Smooth muscle cell of the pulmonary artery (primary cell): ENCODE measurements at places on chromosomes 2 and 18. TPM values are rescaled to one million over a fixed set of nuclear protein-coding genes. Genes with fewer than 3 reads are reported as not detected.

The LRRC30 gene
- not detected in 2 replicates for total RNA-seq

The USP37 gene
- 9.5 and 10.2 TPM in 2 replicates for total RNA-seq

The GALR1 gene
- not detected in 2 replicates for total RNA-seq

The GALNT14 gene
- total RNA-seq, result 0.52 and 5.3 TPM in 2 replicates

The CIB4 gene
- not detected in 2 replicates for total RNA-seq
